ENCODE measurements at places on chromosomes 16 and 17.

DNA sequence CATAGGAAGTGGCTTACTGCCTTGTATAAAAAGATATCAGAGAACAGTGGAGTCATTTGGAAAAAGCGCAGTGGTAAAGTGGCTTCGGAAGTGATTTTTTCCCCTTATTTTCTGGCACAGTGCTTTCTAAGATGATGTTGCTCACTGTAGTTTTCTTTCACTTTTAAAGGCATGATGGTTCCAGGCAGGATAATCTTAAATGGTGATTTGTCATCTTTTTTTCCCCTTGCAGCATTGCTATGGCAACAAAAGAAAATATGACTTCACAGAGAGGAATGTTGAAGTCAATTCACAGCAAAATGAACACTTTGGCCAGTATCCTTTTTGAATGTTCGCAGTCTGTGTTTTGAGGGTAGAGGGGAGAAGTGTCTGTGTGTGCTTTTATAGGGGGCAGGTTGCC is 42.5 kb downstream of the GOSR1 start:
- DNase-seq = no peak

GRCh38 chr16:85104821-85105391 is 7.4 kb downstream of the CIBAR2 start:
- DNase-seq = no peak

GRCh38 chr17:58268774-58269556 is 11.8 kb downstream of the MPO start:
- no peak for DNase-seq

GRCh38 chr17:27199948-27200347 is 94.0 kb upstream of the WSB1 start:
- DNase-seq = no peak

- no peak for DNase-seq
These were observed 63.3 kb upstream of the IRX5 start for GRCh38 chr16:54867302-54867832.

- no peak for DNase-seq
These were observed 583.1 kb upstream of the SALL1 start for GRCh38 chr16:51734220-51734619.

GRCh38 chr17:79340333-79341221 is 266.0 kb downstream of the ENGASE start:
- no peak for DNase-seq

DNA sequence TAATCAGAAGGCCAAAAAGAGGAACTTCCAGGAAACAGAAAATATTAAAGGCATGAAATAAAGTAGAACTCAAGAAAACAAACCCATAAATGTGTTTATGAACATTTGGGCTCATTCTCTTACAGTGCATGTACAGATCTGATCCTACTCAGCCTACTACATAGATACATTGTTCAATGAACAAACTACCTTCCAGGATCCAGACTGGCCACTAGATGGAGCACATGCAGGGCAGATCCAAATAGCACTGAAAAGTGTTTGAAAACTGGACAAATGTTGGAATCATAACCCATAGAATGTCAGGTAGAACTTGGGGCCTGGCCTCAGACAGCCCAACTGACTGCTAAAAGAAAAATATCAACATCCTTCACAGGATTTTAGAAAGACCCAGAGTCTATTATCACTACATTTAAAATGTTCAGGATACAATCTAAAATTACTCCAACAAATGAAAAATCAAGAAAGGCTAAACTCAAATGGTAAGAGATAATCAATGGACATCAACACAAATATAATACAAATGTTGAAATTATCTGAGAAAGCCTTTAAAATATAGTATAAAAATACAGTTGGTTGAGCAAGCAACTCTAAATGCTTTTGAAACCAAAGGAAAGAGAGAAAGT is 122.4 kb upstream of the NUDT7 start:
- no peak for DNase-seq

GRCh38 chr16:2786061-2786825 is 1.1 kb downstream of the PRSS33 start:
- no peak for DNase-seq

DNA sequence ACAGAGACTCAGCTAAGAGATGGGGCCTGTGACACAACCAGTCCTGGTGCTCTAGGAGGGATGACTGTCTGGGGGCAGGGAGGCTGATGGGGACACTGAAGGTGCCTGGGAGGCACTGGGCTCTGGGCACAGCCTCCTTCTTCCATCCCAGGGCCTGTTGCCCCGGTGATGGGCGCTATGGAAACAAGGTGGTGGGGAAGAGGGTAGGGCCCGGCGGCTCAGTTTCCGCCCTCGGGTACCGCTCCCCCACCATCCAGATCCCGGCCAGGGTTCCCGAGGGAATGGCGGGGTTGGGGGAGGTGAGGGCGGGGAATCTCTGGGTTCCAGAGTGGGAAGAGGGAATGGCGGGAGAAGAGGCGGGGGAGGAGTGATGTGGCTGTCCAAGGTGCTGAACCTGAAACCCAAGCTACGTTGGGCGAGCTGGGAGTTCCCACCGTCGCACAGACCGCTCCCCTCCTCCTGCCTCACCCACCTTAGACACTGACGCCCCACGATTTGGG is 981 bp downstream of the KCNH4 start:
- no peak for DNase-seq

- no peak for DNase-seq
These were observed 18.2 kb downstream of the CASC3 start for GRCh38 chr17:40158438-40159013.

- DNase-seq = no peak
These were observed 26.8 kb upstream of the PRKCA start for GRCh38 chr17:66275651-66276050.

- no peak for DNase-seq
These were observed 281.6 kb upstream of the FOXF1 start for GRCh38 chr16:86228713-86229112.

DNA sequence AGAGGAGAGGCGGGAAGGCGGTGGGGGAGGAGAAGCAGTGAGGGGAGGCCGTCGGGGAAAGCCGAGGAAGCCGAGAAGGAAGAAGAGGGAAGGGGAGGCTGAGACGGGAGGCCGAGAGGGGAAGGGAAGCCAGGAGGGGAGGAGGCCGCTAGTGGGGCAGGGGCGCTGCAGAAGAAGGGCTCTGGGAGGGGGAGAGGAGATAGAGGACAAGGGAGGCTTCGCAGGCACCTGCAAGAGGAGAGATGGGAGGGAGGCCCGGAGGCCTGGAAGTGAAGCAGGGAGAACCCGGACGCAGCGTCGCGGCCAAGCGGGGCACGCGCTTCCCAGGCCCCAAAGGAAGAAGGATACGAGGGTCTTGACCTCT is 2.3 kb downstream of the C17orf58 start:
- DNase-seq = no peak

DNA sequence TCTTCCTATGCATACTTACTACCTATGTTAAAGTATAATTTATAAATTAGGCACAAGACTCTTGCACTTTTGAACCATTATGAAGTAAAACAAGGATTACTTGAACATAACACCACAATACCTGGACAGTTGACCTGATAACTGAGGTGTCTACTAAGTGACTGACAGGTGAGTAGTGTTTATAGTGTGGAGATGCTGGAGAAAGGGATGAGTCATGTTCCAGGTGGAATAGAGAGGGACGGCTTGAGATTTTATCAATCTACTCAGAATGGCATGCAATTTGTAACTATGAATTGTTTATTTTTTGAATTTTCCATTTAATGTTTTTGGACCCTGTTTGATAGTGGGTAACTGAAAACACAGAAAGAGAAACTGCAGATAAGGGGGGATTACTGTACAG is 287.6 kb downstream of the MAP2K6 start:
- no peak for DNase-seq

GRCh38 chr16:87507351-87508069 is 14.7 kb upstream of the ZCCHC14 start:
- no peak for DNase-seq

DNA sequence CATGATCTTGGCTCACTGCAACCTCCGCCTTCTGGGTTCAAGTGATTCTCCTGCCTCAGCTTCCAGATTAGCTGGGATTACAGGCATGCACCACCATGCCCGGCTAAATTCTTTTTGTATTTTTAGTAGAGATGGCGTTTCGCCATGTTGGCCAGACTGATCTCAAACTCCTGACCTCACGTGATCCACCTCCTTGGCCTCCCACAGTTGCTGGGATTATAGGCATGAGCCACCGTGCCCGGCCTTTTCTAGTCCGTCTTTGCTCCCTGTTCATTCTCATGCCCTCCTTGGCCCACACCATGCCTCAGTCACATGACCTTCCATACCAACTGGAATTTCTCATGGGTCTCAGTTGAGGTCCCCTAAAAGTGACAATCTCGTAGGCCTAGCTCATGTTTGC is 86.9 kb downstream of the SNX29 start:
- no peak for DNase-seq

DNA sequence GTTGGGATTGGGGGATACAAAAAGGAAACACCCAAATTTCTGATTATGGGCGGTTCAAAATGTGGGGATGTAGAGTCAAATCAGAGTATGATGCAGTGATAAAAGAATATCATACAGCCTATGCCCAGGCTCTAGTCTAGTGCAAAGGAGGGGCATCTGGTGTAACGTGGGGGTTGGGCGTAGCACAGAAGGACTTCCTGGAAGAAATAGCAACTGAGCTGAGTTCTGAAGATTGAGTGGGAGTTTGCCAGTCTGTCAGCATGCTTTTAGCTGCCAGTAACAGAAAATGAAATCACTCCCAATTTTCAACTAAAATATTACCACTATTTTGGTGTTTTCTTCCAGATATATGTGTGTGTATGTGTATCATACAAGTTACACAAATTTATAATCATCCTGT is 196.9 kb downstream of the SPECC1 start:
- DNase-seq = no peak

DNA sequence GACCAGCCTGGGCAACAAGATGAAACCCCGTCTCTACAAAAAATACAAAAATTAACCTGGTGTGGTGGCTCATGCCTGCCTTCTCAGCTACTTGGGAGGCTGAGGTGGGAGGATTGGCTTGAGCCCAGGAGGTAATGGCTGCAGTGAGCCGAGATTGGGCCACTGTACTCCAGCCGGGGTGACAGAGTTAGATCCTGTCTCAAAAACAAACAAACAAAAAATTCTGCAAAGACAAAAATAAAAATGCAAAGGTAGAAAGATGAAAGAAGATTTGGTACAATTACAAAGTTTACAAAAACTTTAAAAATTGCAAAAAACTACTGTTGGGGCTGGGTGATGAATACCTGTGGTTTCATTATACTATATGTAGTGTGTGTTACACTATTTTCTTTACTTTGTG is 5.5 kb upstream of the CDH1 start:
- no peak for DNase-seq

DNA sequence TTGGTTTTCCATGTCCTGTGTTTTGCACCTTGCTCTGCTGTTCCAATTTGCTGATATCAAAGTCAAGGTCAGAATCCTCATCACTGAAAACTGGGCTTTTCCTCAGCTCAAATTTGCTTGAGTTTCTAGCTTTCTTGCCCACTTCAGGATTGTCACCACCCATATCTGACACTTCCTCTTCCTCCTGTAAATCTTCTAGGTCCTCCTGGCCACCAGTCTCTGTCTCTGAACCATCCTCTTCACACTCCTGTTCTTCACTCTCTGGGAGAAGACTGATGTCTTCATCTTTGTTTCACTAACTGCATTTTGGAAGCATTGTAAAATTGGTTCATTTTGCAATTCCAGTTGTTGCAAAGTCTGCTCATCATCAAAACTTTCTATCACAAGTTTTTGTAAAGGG is 63.4 kb upstream of the RBL2 start:
- DNase-seq = no peak

DNA sequence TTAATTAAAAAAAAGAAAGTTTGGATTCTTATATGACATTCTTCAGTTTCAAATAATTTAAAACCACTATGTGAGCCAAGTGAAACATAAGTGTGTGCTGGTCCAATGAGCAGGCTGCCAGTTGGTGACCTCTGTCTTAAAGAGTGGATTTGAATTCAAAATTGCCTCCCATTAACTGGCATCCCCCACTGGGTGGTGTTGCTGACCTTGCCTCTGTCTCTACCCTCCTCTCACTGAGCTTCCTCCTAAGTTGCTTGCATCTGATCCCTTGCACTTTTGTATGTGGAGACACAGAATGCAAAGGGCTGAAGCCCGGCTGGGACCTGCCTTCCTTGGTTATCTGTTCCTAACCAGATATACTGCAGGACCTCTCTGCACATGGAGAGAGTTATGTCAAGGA is 160.6 kb downstream of the CYLD start:
- no peak for DNase-seq

- DNase-seq = no peak
These were observed 6.8 kb downstream of the ZNF207 start for GRCh38 chr17:32356750-32357149.

GRCh38 chr16:25092441-25092840 is 19.1 kb upstream of the LCMT1 start:
- DNase-seq = no peak

- DNase-seq = no peak
These were observed 59.6 kb downstream of the MAP2K6 start for GRCh38 chr17:69473841-69474831.

DNA sequence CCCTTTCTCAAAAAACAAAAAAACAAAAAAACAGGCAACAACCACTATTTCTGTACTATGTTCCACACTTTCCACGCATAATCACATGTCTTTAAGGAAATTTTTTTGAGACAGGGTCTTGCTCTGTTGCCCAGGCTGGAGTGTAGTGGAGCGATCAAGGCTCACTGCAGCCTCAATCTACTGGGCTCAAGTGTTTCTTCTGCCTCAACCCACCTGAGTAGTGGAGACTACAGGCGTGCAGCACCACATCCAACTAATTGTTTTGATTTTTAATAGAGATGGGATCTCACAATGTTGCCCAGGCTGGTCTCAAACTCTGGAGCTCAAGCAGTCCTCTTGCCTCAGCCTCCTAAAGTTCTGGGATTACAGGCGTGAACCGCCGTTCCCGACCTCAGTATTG is 52.6 kb upstream of the BPTF start:
- DNase-seq = no peak

DNA sequence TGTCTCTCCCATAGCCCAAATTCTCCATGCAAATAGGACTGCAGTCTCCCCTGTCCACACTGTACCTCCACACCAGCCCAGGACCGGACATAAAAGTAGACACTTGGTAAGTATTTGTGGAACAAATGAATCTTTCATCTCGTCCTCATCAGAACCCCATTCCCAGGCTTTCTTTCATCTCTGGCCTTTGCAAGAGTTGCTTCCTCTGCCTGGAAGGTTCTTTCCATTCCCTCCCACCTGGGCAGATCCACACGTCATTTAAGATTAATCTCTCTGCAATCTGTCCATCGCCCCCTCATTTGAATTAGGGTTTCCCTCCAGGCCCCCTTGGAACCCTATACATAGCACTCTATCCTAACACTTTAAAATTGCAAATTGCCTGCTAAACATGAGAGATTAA is 3.9 kb upstream of the NXPH3 start:
- no peak for DNase-seq

DNA sequence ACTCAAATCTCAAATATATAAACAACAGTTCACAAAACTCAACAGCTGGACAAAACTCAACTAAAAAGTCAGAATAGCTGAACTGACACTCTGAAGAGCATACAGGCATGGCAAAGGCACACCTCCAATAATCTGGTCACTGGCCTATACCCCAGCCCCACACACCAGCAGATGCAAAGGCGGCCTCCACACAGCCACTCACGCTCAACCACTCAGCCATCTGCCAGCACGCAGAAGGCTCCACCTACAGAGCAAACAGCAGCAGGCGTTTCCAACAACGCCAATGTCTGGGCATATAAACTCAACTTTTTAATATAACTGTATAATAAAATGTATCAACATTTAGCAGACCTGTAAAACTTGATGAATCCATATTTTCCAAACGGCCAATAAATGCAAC is 17.2 kb downstream of the USP7 start:
- no peak for DNase-seq

- DNase-seq = no peak
These were observed 22.5 kb downstream of the HMOX2 start for GRCh38 chr16:4498546-4499195.

Measured in esophagus squamous epithelium (tissue), 5 donors.